ENCODE measurements at places on chromosomes 13 and 19.
A peak's percentile ranks its signal among the peaks of the same experiment; 100 is the strongest.

DNA sequence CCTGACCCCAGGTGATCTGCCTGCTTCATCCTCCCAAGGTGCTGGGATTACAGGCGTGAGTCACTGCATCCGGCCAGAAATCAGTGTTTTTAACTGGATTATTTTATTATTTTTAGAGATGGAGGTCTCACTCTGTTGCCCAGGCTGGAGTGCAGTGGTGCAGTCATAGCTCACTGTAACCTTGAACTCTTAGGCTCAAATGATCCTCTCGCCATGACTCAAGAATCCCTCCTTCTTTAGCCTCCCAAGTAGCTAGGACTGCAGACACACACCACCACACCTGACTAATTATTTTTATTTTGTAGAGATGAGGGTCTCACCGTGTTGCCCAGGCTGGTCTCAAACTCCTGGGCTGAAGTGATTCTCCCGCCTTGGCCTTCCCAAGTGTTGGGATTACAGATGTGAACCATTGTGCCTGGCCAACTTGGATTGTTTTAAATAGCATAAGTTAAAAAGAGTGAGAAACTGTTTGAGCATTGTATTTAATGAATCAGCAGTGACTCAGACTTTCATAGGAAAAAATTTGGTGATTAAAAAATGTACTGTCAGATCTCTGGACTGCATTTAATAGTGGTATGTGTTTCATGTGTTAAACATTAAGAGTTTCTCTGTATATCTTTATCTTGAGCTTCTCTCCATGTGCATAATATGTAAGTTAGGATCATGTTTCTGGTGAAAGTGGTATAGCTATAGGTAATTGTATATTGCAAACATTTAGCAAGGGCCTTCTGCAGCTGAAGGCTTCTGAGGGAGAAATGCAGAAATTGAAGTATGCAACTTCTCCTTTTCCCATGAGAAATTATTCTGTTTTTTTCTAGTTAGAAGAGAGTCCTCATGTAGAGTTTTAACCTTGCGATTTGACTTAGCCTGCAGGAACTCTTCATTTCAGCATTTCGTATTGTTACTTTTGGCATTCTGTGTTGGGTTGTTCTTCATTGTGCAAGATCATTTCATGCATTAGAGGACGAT, 121.2 kb downstream of the PCCA start:
- DNase-seq = no peak

GRCh38 chr13:46654951-46655350, 102.0 kb downstream of the LRCH1 start:
- no peak for DNase-seq

DNA sequence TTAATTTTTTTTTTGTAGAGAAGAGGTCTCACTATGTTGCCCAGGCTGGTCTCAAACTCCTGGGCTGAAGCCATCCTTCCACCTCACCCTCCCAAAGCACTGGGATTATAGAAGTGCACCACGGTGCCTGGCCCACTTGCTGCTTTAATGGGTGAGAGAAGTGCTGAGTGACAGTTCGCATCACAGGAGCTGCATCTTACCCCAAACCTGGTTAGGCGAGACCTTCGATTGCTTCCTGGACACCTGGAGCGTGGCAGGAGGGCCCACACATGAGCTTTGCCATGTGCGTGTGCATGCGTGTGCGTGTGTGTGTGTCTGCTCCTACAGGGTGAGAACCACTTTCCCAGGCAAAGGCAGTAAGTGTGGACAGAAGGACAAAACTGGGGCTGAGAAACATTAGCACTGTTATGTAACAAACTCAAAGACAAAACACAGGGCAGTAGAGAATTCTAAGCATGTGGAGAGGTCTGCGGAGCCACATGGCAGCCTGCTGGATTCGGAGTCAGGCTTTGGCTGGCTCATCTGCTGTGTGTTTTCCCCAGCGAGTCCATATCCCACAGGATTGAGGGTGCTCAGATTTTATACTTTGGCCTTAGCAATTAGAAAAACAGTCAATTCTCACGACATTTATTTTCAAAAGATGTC, 11.7 kb upstream of the MTIF3 start:
- no peak for DNase-seq

DNA sequence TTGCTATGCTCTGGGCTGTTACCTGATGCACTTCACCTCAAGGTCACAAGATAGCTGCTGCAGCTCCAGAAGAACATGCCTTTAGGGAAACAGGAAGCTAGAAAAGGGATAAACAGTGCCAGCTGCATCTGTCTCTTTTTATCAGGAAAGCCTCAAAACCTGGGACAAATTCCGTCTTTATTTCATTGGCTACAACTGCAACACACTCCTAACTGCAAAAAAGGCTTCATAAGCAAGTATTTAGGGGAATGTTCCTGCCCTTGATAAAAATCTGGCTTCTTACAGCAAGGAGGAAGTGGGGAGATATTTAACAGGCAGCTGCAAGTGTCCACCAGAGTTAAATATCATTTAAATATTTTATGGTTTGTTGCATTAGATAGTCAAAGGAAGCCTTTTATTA, 34.2 kb upstream of the SERTM1 start:
- no peak for DNase-seq

- no peak for DNase-seq
Observed at GRCh38 chr19:31952693-31953092, 392.7 kb upstream of the ZNF507 start.

GRCh38 chr19:4523306-4524110, 5.2 kb upstream of the PLIN4 start:
- peak; percentile 16 for DNase-seq

- no peak for DNase-seq
Observed at GRCh38 chr19:39826311-39826945, 7.5 kb downstream of the DYRK1B start.

DNA sequence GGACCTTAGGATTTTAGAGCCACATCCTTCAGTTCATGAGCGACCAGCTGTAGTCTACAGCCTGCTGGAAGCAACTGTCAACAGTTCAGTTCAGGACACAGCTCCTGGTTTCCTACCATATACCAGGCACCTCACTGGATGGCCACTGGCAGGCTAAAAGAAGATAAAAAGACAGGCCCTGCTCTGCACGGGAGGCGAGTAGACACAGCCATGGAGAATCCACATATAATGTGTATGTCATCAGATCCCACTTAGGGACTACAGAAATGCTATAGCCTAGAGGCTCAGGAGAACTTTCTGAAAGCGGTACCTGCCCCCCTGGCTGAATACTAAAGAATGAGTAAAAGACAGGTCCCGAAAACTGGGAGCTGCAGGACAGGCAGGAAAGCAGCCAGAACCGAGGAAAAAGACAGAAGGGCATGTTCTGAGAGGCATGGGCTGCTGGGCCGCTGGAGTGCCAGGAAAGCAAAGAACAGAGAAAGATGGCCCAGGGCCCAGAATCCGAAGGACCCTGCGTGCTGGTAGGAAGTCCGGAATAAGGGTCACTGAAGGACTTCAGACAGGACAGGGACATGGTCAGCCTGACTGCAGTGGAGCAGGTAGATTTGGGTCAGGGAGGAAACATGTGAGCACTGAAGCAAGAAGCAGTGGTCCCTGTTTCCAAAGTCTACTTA, 23.5 kb downstream of the DZIP1 start:
- DNase-seq = no peak

- DNase-seq = no peak
Observed at GRCh38 chr19:2949939-2950285, 5.1 kb upstream of the ZNF77 start.

- no peak for DNase-seq
Observed at GRCh38 chr13:63156816-63157215, 1741.2 kb upstream of the PCDH20 start.

GRCh38 chr13:40776681-40777165, 5.7 kb upstream of the MRPS31 start:
- DNase-seq = peak; percentile 39

GRCh38 chr13:111514610-111515306, 194.3 kb downstream of the TEX29 start:
- DNase-seq = no peak

DNA sequence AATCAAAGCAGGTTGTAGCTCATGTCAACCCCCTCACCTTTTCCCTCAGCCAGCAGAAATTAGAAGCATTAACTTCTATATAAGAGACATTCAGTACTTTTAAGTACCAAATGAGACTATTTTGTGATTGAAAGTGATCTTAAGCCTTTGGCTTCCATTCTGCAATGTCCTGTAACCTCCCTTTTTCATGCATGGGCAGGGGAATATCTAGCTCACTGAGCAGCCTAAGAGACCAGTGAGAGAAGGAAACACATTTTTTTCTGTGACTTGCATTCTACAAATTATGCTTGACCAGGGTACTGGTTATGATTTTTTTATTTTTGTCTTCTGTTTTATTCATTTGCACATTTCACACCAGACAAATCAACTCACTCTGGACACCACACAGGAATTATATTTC, 369.6 kb downstream of the KCTD12 start:
- DNase-seq = no peak

GRCh38 chr19:50717026-50717723, 2.4 kb downstream of the SHANK1 start:
- no peak for DNase-seq

Data from stimulated activated CD4-positive, alpha-beta T cell treated with anti-CD3 and anti-CD28 coated beads, Interleukin-4, amount 100 ng/mL, for 48 hours (primary cell).